MG63 (cell line): ENCODE measurements at places on chromosomes 2 and 18. TPM values are rescaled to one million over a fixed set of nuclear protein-coding genes. Genes with fewer than 3 reads are reported as not detected.
A peak's percentile ranks its signal among the peaks of the same experiment; 100 is the strongest.

GRCh38 chr2:1227274-1227900 is 185.9 kb upstream of the TPO start:
- DNase-seq = no peak

DNA sequence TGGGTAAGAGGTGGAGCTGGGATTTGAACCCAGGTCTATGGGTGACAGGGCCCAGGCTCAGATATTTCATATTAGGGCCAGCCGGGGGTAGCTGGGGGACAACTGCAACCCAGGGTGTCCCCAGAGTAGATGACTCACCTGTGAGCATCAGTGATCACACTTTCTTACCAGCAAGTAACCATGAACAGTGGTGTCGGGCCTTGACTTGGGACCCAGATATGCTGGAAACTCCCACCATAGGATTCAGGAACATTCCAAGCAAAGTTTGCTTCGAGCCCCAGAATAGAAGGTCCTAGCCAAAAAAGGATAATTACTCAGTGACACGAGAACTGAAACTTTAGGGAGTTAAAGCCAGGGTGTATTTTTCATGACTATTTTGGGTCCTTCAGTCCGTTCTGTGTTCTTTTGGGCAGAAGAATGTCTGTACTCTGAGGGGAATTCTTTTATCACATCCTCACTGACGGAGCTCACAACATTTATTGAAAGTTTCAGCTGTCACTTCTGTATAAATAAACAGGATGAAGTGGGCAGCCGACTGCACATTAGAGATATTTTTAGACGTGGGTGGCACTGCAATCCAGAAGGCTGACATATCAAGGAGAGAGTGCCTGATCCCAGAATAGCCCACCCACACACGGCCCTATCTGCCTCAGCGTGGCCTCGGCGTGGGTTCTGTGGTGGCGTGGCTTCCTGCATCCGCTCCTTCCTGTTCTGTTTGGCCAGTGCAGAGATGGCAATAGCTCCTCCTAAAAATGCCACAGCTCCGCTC is 45.6 kb downstream of the RAMP1 start:
- peak; percentile 70 for DNase-seq

DNA sequence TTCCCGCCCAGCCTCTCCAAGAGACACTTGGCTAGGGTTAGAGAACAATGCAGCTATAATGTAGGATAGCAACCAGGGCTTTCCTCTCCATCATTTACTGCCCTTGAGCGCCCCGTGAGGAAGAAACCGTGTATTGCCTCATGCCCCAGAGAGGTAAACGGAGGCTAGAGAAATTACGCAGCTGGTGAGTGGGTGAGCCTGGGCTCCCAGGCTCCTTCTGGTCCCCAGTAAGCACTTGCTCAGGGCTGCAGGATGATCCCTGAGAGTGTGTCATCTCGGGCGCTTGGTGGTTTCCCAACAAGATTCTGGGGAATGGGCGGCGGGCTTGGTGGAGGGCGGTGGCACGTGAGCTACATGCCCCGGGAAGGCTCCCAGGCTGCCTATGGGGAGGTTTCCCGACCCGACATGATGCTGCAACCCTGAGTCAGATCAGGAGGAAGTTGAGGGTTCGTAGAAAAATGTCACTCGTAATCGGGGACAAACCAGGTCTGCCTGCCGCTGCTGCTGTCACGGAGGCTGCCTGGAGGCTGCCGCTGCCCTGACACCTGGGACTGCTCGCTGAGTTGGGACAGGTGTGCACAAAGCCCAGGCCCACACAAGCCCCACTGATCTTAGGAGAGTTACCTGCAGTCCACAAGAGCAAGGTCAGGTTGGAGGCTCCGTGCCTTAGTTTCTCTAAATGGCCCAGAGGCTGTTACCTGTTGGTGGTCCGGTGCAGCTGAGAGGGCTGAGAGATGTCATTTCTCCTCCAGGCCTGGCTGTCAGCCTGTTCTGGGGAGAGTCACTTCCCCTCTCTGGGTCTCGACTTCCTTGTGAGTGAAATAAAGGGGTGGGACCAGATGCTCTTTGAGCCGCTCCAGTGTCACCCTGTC is at the start of gene GPR55:
Gene GPR55, minus strand, starts transcription at position 773 of the 872 bp plus-strand sequence. CDS start 14,280 bp downstream, outside the sequence.
- DNase-seq = no peak

DNA sequence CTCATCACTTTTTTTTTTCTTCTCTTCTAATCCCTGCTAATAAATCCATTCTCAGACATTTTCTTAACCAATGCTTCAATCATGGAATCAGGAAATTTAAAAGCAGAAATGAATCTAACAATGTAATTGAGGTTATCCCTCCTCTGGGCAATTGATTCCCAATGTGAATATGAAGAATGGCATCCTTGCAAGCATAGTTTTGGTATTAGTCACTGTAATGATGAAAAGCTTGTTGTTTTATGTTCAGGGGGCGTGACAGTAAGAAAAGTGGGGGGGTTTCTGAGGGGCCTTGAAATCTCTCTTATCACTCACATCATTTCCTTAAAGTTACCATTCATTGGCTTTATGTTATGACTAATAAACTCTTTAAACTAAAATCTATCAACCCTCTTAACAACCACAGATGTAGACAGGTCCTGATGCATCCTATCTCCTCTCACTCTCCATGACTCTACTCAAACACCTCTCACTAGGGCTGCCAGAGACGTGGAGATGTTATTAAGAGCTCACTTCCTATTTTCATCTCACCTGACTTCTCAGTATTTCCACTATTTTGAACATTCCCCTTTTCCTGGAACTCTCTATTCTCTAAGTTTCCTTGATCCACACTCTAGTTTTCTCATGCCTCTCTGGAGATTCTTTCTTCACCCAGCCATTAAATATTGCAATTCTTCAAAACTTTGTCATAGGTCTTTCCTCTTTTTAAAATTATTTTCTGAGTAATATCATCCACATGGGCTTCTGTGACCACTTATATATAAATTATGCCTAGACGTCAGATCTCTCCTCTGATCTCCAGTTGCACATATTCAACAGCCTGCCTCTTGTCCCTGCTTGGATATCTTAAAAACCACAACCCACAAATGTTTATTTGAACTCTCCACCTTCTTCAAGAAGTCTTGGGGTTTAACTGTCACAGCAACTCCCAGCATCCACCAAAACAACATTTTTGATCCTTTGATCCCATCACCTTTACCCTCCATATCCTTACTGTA is 332.9 kb downstream of the CDH2 start:
- DNase-seq = no peak

ADAM17 gene
- 9.0 and 9.9 TPM in 2 replicates for total RNA-seq

GRCh38 chr2:19944205-19944845 is 42.5 kb upstream of the TTC32 start:
- DNase-seq = no peak

- DNase-seq = no peak
Measured at GRCh38 chr2:96737831-96738230, 2.0 kb downstream of the LMAN2L start.

DHRS9 gene
- total RNA-seq = not detected in 2 replicates

DNA sequence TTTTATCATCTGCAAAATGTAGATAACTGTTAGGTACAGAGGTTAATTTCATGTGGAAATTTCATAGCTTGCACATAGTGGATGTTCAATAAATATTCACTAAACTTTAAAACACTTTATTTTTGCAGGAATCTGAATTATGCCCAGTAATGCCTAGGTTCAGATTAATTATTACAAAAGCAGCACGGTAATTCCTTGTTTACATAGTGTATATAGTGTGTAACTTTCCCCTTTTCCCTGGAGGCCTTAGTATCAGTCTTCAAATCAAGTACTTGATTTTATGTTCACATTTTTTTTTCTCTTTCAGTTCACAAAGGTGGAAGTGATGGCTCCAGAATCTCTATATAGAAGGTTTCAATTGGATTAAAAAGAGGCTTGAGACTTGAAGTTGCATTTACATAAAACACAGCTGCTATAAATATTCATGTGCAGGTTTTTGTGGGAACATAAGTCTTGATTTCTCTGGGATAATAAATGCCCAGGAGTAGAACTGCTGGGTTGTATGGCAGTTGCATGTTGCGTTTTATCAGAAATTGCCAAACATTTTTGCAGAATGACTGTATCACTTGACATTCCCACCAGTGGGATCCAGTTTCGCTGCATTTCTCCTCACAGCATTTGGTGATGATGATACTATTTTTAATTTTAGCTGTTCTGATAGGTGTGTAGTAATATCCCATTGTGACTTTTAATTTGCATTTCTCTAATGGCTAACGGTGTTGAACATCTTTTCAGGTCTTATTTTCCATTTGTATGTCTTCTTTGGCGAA is 27.6 kb upstream of the LGALSL start:
- DNase-seq = peak; percentile 44
